Right ventricle myocardium superior (tissue), 1 donor: ENCODE measurements at places on chromosomes 2 and 18. TPM values are rescaled to one million over a fixed set of nuclear protein-coding genes. Genes with fewer than 3 reads are reported as not detected.

DNA sequence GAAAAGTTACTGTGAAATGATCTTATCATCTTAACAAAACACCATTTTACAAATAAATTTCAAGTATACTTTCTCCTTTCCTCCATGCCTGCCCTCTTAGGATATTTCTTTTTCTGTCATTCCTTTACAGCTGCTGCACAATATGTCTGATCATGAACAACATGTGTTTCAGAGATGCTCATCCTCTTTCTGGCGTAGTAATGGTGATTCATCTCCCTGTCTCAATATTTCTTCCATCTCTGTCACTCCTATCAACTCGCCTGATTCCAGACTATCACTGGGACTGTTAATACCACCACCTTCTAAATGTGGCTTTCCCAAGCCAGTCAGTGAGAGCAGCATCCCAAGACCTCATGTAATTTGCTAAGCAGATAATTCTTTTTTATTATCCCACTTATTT lies 290.5 kb downstream of the GULP1 start:
- no peak for DNase-seq

The RNF152 gene
- total RNA-seq: 11.4 TPM

The NCKAP5 gene
- 7.9 TPM for total RNA-seq

DNA sequence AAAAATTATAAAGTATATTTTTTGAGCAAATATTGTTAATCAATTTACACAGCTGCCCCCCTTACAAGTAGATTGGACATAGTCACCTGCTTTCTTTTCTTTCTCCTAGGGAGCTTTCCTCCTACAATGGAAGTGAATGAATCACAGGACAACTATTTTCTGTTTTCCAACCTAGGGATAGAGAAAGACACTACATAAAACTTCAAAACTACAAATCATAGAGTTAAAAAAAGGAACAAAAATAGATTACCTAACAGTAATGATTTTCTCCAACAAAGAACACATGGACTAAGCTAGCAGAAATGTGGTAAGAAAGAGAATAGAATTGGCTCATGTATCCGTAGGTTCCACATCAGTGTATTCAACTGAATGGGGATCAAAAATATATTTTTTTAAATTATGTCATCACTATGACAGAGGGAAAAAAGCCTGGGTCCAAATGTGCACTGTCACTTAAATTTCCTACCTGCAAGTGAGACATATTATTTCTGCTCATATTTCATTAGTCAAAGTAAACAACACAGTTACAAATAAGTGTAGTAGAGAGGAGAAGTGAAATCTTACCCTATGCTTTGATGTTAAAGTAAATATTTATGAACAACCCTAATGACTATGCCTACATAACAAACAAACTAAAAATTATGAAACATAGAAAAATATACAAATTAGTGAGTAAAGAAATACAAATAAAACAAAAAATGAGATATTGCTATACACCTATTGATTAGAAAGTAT lies 756.7 kb downstream of the SOCS6 start:
- no peak for DNase-seq

- peak; percentile 13 for DNase-seq
Observed at GRCh38 chr2:23622966-23623675, 238.1 kb downstream of the KLHL29 start.

The KCNS3 gene
- total RNA-seq: 4.2 TPM

GRCh38 chr2:229445501-229446211 lies 174.6 kb upstream of the PID1 start:
- peak; percentile 55 for DNase-seq

- no peak for DNase-seq
Observed at GRCh38 chr2:218720048-218721041, 9.7 kb downstream of the TTLL4 start.

DNA sequence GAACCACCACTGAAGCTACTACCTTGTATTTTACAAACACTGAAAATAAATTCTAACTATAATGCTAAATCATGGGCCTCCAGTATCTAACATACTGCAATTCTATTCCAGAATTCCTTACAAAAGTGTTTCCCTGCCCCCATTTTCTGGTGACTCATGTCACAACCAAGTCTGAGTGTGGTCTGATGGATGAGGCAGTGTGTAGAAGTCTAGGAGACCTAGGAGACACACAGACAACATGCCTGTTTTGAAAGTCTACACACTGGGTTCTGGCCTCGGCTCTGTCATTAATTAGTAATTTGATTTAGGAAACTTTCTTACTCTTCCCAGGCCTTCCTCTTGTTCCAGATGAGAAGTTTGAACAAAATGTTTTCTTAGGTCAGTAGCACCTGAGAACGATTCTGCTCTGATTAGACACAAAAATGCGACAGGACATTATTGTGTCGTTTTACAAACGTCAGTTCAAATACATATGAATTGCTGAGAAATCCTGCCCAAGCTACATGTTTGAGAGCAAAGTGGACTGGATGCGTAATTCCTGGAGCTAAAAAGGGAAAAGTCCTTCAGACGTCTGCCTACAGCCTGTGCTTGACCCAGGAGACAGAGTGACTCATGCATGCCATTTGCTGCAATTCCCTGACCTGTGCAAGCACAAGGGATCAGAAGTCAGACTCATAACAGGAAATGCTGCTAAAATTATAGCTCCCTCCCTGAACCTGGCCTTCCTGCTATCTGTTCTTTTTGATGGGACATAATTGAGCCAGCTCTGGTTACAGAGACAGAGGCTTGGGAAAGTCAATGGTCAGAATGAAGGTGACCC lies 494.4 kb downstream of the SOX11 start:
- DNase-seq: no peak
